WTC11 (cell line): ENCODE measurements at places on chromosomes 1 and 21.

GRCh38 chr1:5140962-5141361 is 486.6 kb downstream of the AJAP1 start:
- no peak for DNase-seq

DNA sequence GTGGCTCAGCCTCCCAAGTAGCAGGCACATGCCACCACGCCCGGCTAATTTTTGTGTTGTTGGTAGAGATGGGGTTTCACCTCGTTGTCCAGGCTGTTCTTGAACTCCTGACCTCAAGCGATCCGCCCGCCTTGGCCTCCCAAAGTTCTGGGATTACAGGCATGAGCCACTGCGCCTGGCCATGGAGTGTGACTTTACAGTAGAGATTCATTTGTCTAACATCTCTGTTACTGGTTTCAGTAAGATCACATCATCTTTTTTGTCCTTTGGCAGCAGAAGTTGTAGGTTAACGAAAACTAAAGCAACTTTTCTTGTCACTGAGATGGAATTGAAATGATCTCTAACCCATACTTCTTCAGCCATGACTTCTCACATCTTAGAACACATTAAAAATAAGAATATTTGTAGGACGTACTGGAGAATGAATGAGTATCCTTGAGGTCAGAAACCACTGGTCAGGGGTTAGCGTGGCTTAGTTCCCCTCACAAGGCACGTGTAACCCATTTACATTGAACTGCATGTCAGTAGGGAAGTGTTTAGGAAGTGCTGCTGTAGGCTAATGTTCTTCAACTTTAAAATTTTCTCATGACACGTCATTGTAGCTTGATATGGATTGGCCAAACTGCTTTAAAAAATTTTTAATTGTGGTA is 75.9 kb downstream of the CAMTA1 start:
- no peak for DNase-seq

DNA sequence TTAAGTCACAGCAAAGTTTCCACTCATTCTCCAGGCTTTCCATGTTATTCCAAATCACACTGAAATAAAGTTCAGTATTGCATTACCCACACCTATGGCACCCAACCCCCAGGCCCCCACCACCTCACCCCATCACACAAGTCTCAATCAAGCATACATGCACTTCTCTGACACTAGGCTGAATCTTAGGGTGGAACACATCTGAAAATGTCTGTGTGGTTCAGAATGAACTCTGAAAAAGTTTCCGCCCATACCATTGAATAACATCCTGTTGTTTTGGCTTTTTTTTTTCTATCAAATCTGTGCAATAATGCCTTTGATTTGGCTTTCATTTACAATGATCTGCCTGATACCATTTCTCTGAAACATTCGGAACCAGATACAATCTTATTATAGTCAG is 25.8 kb upstream of the LRRC8C start:
- DNase-seq = no peak

DNA sequence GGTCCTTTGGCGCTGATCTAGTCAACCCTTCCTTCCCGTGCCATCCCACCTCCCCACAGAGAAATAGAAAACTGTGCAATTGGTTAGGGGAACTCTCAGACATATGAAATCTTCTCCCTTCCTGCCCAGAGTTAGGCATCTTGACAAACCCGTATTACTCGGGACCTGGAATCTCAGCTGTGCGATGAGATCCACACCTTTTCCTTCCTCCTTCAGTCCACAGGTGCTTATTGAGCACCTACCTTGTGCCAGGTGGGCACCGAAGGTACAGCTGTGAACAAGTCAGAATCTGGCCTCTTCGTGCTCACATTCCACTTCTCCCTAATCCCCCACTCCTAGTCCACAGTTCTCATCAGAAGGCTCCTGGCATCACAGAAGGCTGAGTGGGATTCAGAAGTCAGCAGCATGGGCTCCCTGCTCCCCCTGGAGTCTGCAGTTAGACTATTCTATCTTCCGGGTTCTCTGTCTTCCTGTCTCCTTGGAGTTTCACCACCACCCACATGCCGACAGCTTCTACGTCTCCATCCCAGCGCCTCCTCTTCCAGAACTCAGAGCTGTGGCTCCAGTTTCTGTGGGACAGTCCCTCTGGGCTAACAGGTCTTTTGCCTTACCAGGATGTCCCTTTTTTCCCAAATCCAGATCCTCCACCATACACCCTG is 23.0 kb downstream of the KNCN start:
- no peak for DNase-seq

DNA sequence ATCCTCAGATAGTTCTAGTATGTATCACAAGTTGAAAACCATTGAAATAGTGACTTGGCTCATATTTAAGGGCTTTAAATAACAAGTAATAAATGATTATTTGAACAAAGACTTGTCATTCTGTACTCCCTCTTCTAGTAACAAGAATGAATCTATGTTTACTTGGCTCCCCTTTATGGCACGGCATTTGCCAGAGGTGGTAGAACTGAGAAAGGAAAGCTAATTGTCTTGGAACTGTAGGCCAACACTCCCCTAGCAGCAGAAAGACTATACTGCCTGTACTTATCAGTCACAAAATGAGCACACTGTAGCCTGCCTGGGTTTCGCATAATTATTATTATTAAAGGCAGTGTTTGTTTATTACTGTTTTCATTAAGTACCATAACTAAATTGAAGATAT is 29.6 kb upstream of the SMYD2 start:
- DNase-seq = no peak

DNA sequence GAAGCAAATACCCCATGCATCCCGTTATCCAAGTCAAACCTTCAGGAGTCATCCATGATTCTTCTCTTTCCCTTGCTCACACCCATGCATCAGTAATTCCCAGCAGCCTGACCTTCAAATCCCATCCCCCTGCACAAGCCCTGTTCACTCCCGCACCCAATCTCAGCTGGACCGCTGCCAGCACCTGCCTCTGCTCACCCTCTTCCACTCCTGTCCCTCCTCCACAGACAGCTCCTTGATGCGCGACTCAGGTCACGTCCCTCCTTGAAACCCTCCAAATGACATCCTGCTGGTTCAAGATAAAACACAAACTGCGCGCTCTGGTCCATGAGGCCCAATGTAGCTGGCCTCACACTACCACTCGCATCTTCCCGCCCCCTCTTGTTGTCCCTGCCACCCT is 43.4 kb upstream of the MPZL1 start:
- DNase-seq = no peak

- DNase-seq = no peak
Measured at GRCh38 chr1:202562444-202563060, 147.7 kb downstream of the SYT2 start.

GRCh38 chr1:162357681-162358266 is 18.9 kb downstream of the SPATA46 start:
- no peak for DNase-seq
